ENCODE measurements at places on chromosomes 1 and 21.

DNA sequence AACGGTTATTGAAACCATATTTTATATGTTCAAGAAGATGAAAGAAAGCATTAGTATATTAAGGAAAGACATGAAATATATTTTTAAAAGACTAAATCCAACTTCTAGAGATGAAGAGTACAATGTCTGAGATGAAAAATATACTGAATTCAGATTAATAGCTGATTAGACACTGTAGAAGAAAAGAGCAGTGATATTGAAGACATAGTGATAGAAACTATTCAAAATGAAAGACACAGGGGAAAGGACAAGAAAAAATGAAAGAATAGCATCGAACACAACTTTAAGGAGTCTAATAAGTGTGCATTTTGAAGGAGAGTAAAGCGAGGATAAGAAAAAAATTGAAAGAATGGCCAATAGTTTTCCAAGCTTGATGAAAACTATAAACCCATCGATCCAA is 11.2 kb upstream of the IFNAR1 start:
- DNase-seq, result no peak

- no peak for DNase-seq
Observed at GRCh38 chr1:28031173-28031572, 57.2 kb downstream of the EYA3 start.

GRCh38 chr21:41597811-41598231 is 89.9 kb upstream of the TMPRSS2 start:
- DNase-seq, result no peak

DNA sequence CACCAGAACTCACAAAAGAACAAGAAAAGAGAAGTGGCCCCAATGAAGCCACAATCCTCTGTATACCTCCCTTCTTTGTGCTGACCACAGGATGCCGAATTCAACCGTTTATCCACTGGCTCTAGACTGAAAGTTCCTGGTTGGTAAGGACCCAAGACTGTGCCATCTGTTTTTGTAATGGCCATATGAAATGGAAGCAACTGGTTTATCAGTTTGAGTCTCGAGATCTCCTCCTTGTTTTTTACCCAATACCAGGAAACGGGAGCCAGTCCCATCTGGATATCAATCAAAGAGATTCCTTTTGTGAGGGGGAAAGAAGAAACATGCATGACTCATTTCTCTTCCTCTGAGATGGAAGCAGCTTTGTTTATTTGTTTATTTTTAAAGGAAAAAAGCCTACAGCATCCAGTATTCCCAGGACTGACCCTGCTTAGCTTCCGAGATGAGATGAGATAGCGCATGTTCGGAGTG is 32.4 kb upstream of the ZNF124 start:
- no peak for DNase-seq

DNA sequence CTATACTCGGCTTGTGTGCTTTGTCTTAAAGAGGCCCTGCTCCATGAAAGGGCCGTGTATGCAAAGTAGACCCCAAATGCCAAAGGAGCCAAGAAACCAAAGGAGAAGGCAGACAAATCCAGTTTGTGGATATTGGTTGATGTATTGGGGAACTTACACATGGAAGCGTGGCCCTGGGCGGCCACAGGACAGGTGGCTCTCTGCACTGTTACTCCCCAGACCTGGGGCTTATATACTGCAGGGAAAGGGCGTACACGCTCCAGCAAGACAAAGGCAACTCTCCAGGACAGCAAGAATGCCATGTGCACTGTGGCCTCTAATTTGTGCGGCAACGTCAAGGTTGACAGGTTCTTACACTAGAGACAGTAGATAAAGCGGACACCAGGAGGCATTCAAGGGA is 24.8 kb downstream of the RSPH1 start:
- no peak for DNase-seq

- no peak for DNase-seq
Observed at GRCh38 chr1:229535230-229535629, 23.3 kb downstream of the ABCB10 start.

All from smooth muscle cell of the brain vasculature (primary cell).